ENCODE measurements at places on chromosomes 11 and 22. TPM values are rescaled to one million over a fixed set of nuclear protein-coding genes. Genes with fewer than 3 reads are reported as not detected.
A peak's percentile ranks its signal among the peaks of the same experiment; 100 is the strongest.

RASD2 gene
- total RNA-seq: 1.0 TPM

DNA sequence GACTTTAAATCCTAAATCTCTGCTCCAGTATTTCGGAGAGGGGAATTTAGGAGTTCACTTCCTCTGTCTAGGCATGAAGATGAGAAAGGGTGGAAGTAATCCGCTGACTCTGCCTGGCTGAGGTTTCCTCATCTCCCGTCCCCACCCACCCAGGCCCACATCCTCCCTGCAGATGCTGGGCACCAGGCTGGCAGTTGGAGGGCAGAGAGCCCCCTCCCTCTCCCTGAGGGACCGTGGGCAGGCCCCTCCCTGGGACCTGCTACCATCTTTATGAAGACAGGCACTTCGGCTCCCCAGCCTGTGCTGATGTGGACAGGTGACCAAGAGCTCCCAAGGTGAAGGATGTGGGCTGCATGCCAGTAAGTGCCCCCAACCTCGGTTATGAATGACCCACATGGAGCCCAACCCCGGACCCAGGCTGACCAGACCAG, 6.7 kb downstream of the CASTOR1 start:
- peak; percentile 55 for DNase-seq

DNA sequence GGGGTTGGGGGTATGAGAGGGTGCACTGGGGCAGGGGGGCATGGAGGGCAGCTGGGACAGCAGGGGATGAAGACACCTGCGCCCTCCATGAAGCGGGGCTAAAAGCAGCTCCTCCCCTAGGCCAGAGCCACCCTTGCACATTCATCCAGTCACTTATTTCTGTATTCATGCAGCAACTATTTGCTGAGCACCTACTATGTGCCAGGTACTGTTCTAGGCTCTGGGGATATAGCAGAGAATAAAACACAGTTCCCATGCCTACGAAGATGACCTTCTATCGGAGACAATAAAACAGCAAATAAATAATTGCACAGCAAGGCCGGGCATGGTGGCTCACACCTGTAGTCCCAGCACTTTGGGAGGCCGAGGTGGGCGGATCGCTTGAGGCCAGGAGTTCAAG, 5.3 kb downstream of the ALDH3B1 start:
- DNase-seq: no peak

DNA sequence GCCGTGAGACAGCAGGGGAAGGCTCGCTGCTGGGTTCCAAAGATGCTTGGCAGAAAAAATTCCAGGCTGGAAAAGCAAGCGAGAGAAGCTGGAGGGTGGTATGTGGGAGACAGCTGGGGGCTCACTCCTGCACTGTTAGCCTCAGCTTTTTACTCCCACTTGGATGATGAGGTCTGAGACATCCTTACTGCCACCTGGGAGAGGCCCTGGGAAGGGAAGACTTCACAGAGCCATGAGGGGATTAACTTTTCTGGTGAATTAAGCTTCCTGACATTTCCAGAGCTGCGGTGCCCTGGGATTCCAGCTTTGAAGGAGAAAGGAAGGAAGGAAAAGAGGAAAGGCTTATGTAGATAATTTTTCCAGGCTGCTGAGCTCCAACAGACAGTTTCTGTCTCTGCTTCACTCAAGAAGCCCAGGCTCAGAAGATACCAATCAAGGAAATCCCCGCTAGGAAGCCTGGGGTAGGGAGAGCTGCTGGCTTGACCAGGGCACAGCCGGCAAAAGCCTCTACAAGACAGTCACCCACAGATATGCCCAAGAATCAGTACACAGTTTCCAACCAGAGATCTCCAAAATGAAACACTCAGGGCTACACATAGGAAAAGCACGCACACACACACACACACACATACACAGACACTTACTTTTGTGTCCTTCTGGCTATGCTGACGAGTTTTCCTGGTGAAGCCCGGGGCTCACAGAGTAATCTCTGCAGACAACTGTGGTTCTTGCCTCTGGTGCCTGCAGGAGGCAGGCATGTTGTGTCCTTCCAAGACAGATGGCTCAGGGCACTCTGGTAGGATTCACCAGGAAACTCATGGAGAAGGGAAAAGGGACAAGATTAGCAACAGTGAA, 907 bp downstream of the MCHR1 start:
- DNase-seq: no peak

GRCh38 chr22:44625981-44626687, 75.9 kb upstream of the PRR5 start:
- DNase-seq: peak; percentile 78

DNA sequence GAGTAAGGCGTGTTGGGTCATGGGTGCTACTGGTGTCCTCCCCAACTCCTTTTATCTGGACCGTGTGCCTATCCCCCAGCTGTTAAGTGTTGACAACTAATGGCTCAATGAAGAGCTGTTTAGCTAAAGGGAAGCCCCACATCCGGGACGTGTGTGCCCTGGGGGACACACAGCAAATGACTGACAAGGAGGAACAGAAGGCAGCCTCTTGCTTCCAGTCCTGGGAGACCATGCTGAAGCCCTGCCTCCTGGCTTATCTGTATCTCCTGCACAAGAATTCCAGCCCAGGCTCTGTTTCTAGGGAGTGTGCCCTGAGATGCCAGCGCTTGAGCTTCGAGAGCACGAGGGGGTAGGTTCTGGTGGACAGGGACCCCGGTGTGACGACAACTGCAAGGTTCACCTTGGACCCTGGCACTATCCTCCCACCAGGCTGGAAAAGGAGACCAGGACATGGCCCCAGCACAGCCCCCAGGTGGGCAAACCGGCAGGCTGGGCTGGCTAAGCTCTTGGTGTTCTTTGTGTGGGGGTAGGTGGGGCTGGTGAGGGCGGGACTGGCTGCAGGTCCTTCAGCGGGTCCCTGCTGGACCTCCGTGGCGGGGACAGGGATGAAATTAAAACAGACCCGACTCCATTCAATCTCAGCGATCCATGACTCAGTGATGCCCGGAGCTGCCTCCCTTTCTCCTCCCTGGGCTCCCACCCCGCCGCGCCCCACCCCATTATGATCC, 21.0 kb downstream of the ASCL2 start:
- DNase-seq: no peak

GRCh38 chr11:106288822-106289387, 211.4 kb downstream of the AASDHPPT start:
- no peak for DNase-seq

DNA sequence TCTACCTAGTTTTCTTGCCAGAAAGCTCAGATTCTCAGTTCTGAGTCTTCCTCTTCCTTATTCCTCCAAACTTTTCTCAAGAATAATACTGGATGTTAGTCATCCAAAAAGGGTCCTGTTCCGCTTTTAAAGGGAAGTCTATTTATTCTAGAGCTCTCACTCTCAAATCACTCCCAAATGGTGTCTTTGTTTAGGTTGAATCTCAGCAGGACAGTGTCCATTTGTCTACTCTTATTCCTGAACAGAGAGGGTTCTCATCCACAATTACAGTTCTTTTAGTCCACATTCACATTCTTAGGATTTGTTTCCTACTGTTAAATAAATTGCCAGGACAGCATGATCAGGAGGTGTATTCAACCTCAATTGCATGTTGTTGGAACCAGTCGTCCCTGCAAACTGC, 61.3 kb downstream of the MUC15 start:
- DNase-seq: no peak

DNA sequence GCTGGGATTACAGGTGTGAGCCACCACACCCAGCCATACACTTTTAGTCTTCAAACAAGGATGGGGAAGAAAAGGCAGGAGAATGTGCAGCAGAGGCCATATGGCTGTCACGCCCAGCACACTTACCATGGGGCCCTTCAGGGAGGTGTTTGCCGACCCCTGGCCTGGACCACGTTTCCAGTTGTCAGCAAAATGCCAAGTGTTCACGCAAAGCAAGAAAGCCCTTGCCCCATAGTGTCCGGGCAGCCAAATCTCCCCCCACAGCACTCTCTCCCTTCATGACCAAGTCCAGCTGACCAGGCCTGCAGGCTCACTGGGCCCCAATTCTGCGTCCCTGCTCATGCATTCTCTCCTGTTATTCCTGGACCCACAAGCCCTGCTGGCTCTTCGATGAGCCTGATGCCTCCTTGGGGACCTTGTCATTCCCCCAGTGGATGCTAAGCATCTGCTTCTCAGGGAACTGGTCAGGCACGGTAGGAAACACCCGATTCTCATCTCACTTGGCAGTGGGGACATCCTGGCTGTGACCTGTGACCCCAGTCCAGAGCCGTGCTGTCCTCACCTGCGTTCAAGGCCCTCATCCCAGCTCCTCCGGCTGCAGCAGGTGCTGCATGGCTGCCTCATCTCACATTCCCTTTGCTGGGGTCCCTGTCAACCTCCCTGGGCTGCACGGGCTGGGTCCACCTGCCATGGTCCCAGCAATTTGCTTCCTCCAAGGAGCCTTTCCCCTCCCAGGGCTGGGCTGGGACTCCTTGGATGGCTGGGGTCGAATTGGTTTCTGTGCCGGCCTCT, 96.4 kb downstream of the CTTN start:
- no peak for DNase-seq

DNA sequence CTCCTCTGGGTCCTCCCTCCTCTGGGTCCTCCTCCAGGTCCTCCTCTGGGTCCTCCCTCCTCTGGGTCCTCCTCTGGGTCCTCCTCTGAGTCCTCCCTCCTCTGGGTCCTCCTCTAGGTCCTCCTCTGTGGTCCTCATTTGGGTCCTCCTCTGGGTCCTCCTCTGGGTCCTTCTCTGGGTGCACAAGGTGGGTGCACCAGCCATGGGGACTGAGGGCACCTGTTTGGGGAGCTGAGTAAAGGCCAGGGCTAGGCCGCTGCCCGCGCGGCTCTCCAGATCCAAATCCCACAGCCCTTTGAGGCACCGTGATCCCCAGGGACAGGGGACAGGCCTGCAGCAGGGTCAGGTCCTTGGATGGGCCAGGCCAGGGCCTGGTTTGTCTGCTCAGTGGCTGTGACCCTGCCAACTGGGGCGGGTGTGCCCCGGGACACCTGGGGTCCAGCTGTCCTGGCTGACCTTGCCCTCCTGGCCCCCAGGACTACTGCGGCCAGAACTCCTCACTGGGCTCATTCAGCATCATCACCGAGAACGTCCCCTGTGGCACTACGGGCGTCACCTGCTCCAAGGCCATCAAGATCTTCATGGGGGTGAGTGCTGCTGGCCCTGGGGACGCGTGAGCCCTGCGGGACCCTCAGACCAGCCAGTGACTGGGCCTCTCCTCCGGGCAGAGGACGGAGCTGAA, 12.7 kb downstream of the MUC2 start:
- no peak for DNase-seq

DNA sequence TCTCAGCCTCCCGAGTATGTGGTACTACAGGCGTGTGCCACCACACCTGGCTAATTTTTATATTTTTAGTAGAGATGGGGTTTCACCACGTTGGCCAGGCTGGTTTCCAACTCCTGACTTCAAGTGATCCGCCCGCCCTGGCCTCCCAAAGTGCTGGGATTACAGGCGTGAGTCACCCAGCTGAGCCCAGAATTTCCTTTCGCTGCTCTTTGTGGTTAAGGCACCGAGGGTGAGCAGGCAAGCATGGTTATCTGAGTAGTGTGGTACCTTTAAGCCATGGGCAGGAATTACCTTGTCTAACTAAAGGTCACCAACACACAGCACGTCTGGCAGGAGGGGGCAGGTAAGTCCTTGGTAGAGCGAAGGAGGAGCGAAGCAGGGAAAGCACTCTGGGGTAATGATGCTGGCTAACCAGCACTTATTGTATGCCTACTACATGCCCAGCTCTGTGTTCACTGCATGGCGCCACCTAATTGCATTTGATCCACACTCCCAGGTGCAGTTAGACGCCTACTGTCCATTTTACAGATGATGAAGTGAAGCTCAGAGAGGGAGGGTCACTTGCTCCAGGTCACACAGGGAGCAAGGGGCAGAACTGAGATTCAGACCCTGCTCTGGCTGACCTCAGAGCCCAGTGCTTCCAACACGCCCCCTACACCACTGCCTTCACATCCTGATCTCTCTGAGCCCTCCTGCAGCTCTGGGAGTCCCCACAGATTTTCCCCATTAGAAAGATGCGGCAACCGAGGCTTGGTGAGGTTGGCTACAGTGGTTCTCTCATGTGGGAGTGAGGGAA, 45.7 kb downstream of the TRIOBP start:
- DNase-seq: no peak

DNA sequence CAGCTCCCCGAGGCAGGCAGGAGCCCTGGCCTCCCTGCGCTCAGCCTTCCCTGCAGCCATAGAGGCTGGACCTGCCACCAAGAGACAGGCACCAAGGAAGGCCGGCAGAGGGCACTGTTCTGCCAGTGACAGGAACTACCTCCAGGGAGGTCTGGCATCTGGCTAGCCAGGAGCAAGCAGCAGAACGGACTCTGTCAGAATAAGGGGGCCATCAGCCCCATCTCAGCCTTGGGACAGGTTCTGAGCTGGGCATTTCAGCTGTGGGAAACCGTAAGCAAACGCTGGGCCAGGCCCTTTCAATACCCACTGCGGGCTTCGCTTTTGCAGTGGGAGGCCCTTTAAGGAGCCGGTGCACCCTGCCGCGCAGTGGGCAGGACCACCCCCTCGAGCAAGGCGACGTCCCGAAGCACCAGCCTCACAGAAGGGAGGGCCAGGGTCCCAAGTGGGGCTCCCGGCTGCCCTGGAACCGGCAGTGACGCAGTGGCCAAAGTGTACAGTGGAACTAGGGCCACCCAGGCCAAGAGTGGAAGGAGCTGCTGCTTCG, 18.2 kb downstream of the IFT27 start:
- peak; percentile 60 for DNase-seq

GRCh38 chr11:134911514-134912180, 499.6 kb upstream of the B3GAT1 start:
- DNase-seq: no peak

Measured in CD4-positive, CD25-positive, alpha-beta regulatory T cell (primary cell).